ENCODE measurements at places on chromosomes 2 and 18.

DNA sequence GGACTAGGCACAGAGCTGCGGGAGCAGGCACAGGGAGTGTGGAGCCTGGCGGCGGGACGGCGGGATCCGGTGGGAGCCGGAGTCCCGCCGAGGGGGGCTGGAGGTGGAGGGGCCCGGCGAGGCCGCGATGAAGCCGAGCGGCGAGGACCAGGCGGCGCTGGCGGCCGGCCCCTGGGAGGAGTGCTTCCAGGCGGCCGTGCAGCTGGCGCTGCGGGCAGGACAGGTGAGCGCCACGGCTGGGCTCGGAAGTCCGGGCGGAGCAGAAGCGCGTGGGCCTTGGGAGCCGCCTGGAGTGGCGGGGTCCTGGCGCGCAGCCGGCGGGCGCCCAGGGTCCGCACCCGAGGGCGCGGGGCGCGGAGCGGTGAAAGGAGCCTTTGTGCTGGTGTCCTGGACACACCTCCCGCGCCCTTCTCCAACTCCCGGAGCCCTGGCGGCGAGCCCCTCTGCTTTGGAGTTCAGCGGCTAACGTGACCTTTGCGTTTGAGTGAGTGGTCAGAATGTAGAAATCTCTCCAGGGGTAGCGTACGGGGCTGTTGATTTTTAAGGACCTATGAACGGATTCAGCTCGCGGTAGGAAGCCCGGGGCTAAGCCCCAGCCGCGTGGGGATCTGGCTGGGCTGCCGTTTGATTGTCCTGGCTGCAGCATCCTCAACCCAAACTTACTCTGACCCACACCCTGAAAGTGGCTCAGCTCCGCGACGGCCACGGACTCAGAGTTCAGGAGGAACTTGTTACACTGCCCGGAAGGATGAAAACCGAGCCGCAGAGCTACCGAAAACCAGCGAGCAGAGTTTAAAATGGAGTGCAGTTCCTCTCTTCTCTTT lies 448 bp downstream of the IMPA2 start:
- DNase-seq = peak; percentile 8

- no peak for DNase-seq
Measured at GRCh38 chr2:96241900-96242611, 23.7 kb downstream of the TMEM127 start.

GRCh38 chr2:241011296-241011600 lies 12.8 kb downstream of the SNED1 start:
- DNase-seq = no peak

DNA sequence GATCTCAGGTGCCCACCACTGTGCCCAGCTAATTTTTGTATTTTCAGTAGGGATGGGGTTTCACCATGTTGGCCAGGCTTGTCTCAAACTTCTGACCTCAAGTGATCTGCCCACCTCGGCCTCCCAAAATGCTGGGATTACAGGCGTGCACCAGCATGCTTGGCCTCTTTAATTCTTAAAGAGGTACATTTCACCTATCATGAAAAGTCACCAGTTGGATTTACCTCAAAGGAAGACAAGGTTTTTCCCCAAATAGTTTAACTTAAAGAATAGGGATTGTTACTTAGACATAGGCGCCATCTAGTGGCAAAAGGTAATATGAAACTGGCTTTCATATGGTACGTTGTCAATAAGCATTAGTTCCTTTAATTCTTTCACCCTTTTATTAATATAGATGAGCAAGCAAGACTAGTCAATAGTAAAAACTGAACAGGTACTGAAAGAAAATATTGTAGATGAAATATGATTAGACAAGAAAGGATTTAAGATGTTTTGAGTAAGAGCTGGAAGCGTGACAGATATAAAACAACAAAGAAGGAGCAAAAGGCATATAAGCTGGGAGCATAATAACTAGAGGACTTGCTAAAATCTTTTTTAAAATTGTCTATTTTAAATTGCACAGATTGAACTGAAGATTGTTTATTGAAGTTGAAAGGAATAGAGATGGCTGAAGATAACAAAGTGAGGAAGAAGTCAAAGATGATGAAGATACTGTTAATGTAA lies 35.0 kb upstream of the PSMD14 start:
- peak; percentile 74 for DNase-seq

DNA sequence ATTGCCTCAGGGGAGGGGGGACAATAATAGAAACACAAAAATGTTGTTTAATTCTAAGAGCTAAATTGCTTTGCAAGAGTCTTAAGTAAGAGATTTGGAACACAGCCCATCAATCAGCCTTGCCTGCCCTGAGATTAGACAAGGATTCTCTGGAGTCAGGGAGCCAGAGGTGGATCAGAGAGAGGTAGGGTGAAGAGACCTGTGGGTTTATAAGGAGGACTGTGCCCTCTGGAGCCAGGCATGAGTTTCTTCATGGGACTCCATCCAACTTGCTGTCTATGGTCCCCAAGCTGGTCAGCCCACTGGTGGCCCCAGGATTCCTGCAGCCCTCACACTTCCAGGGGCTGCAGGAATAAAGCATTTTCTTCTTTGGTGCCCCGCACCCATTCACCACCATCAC lies 139.3 kb downstream of the ALK start:
- no peak for DNase-seq

All from G401 (cell line).